ENCODE measurements at places on chromosomes 13 and 19. TPM values are rescaled to one million over a fixed set of nuclear protein-coding genes. Genes with fewer than 3 reads are reported as not detected.

ENOX1 gene
- total RNA-seq = 2.1 TPM

ZNF562 gene
- total RNA-seq = 32.2 TPM

PPM1N gene
- 0.46 TPM for total RNA-seq

SIGLEC8 gene
- not detected for total RNA-seq

CLEC17A gene
- not detected for total RNA-seq

YJEFN3 gene
- 0.89 TPM for total RNA-seq

RYR1 gene
- not detected for total RNA-seq

Data from smooth muscle cell of the umbilical artery (primary cell).